LoVo (cell line): ENCODE measurements at places on chromosomes 6 and 20.
A peak's percentile ranks its signal among the peaks of the same experiment; 100 is the strongest.

- DNase-seq, result no peak
These were observed 66.8 kb downstream of the ZFP64 start for GRCh38 chr20:52124821-52125220.

- DNase-seq, result no peak
These were observed 75.1 kb downstream of the DZANK1 start for GRCh38 chr20:18391686-18392085.

GRCh38 chr6:50826037-50826761 lies 7.5 kb downstream of the TFAP2B start:
- no peak for DNase-seq

- DNase-seq, result no peak
These were observed 37.3 kb downstream of the RBM38 start for GRCh38 chr20:57428324-57429158.

- peak; percentile 58 for DNase-seq
These were observed 668 bp downstream of the PKIB start for GRCh38 chr6:122610690-122611455.

- no peak for DNase-seq
These were observed 46.1 kb upstream of the ARFGEF2 start for GRCh38 chr20:48875233-48875913.
